ENCODE measurements at places on chromosomes 1 and 21.

DNA sequence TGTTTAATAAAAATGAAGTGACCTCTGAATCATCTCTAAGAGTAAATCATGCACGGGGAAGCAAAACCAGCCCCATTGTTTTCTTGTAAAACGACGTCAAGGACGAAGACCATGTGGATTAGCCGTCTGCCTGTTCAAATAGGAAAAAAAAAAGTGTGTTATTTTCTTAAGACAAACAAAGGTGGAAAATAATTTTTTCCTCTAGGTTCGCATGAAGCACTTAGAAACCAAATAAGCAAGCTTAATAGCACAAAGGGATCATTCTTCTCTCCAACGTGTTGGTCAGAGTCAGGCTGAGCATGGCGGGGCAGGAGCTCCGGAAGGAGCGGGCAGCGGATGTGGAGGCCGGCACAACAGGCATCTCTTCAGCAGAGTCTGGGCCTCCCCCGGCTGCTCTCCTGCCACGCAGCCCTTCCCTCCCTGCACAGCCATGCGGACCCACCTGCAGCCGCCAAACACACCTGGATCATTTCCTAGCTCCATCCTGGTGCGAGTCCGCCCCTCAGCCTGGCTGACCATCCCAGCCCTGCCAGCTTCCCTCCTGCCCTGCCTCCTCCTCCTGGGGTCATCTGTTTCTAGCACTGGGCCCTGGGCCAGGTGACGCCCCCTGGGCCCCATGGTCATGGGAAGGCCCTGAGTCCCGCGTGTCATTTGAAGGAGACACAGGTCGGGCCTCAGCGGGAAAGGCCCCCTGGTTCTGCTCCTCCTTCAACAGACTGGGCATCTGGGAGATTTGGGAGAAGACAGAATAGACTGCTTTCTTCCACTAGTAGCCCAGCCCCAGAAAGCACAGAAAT lies 40.2 kb downstream of the MX1 start:
- no peak for DNase-seq

DNA sequence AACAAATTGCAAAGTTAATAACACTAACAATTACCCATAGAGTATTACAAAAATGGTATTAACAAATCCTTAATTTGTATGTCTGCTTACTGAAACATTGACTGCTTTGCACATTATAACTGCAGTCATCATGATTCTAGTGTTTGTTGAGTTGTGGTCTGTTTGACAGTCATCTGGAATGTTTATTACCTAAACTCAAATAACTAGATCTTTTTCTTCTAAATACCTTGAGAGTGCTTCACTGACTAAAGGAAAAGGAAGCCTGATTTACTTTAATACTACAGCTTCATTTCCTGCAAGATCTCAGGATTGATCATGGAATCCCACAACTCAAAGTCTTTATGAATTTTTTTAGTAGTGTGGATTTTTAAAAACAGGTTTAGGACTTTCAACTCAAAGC lies 70.0 kb downstream of the HMCN1 start:
- no peak for DNase-seq

- DNase-seq, result no peak
Observed at GRCh38 chr1:22677931-22678896, 25.2 kb downstream of the C1QB start.

DNA sequence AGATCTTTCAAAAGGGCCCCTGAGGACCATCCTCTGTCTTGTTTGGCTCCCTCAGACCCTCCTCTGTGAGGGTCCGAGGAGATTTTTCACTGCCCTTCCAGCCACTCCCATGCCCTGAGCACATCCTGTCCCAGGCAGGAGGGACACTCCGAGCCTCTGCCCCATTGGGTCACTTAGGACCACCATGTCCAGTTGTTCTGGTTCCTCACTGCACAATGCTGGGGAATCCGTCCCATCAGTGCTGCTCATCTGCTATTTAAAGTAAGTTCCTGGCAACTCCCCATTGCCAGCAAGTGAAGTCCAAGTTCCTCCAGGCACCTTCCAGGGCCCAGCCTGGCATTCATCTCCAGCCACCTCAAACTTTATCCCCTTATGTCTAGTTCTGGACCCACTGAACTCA lies 117.5 kb upstream of the GRIK3 start:
- no peak for DNase-seq

- DNase-seq, result no peak
Observed at GRCh38 chr21:38511662-38512243, 13.5 kb upstream of the ERG start.

- DNase-seq, result no peak
Observed at GRCh38 chr1:56578963-56579875, at the start of gene PLPP3. Gene PLPP3 (minus strand): TSS chr1:56579563. CDS start chr1:56579016, 547 bp downstream.

DNA sequence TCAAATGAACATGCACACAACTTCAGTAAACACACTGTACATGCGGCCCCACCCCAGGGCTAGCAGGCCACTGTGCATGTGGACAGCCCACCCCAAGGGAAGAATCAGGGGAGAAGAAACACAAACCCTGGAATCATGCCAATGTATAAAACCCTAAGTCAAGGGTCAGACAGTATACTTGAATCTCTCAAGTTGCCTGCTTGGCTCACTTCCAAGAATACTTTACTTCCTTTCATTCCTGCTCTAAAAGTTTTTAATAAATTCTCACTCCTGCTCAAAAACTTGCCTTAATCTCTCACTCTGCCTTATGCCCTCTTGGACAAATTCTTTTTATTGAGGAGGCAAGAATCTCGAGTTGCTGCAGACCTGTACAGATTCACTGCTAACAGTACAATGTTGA lies 231.2 kb upstream of the CACYBP start:
- DNase-seq, result no peak

GRCh38 chr1:2801535-2802291 lies at the start of gene TTC34:
Gene TTC34 (minus strand): TSS chr1:2801693. CDS start chr1:2800827, 866 bp downstream.
- DNase-seq, result peak; percentile 49

- DNase-seq, result no peak
Observed at GRCh38 chr1:149936170-149936991, at the start of gene MTMR11. Gene MTMR11 (minus strand): TSS chr1:149936879. CDS start chr1:149936647, 232 bp downstream.

DNA sequence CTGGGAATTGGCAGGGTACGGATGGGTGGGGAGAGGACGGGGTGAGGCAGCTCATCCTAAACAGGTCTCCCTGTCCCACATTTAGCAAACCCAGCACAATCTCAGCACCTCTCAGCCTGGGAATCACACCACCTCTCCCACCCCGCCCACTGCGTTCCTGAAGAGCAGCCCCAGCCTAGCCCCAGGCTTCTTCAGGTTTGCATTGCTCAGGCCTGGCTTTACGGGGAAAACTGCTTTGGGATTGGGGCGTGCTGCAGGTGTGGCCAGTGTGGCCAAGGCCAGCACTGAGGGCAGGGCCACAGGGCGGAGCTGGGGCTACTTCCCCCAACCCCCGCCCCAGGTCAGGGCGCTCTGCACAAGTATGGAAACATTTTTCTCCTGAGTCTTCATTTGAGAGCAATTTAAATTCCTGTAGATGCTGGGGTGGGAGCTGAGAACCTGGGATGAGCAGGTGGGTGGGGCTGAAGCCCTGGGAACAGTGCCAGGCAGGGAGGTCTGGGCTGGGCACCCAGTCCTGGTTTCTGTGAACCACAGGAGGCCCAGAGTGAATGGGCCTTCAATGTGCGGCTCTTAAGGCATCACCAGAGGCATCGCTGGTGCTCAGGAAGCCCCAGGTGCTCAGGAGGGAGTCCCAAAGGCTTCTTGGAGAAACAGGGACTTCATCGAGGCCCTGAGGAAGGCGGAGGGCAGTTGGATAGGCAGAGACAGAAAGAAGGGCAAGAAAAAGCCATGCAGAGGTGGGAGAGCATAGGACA lies 24.1 kb downstream of the TNNT2 start:
- no peak for DNase-seq

GRCh38 chr1:112674986-112675727 lies 698 bp downstream of the MOV10 start:
- DNase-seq, result peak; percentile 37

- no peak for DNase-seq
Observed at GRCh38 chr1:109891930-109892329, 18.7 kb upstream of the CSF1 start.

DNA sequence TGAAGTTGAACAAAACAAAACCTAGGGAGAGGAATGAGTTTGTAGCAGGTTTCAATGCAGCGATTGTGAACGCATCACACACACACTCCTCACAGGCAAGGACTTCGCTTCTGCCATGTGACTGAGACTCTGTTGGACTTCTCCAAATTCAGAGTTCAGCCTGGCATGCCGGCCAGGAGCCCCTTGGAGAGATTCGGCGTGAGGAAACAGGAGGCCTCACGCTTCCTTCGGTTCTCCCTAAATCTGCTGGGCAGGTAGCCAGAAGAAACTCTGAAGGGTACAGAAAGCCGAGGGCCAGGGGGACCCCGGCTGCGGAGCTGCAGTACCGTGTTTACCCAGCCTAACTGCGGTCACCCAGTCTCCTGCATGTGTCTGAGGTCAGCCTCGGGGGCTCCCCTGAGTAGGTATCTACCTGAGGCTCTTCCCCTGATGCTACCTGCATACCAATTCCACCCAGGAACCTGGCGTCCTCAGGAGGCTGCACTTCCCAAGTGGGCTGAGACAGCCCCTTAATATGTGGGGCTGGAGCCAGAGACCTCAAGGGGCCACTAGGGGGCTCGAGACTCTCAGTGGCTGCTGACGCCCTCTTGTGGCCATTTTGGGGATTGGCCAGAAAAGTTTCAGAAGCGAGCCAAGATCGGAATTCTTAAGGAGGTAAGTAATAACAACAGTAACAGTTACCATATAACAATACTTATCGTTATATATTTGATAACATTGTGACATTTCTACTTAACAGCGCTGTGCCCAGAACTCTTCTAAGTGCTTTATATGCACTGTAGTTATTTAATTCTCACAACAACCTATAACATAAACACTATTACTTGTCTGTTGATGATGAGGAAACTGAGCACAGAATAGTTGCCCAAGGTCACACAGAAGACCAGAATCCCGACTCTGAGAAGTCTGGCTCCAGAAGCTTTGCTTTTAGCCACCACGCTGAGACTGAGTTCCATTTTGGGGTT lies 2.7 kb upstream of the ANXA9 start:
- peak; percentile 85 for DNase-seq

DNA sequence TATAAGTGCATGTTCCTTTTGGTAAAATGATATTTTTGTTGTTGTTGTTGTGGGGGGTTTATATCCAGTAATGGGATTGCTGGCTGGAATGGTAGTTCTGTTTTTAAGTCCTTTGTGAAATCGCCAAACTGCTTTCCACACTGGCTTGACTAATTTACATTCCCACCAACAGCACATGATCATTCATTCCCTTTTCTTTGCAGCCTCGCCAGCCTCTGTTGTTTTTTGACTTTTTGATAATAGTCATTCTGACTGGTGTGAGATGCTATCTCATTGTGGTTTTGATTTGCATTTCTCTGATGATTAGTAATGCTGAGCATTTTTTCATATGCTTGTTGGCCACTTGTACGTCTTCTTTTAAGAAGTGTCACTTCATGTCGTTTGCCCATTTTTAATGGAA lies 188.5 kb upstream of the CHRM3 start:
- no peak for DNase-seq

DNA sequence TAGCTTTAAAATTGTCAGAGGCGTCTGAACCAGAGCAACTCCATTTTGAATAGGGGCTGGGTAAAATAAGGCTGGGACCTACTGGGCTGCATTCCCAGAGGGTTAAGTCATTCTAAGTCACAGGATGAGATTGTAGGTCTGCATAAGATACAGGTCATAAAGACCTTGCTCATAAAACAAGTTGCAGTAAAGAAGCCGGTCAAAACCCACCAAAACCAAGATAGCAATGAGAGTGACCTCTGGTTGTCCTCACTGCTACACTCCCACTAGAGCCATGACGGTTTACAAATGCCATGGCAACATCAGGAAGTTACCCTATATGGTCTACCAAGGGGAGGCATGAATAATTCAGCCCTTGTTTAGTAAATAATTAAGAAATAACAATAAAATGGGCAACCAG lies 143.6 kb downstream of the GABPA start:
- DNase-seq, result no peak

GRCh38 chr1:91075233-91076135 lies 53.6 kb upstream of the ZNF644 start:
- DNase-seq, result no peak

GRCh38 chr21:44881198-44881872 lies 7.8 kb upstream of the PTTG1IP start:
- no peak for DNase-seq

GRCh38 chr1:243343970-243344937 lies 88.4 kb downstream of the SDCCAG8 start:
- DNase-seq, result no peak

DNA sequence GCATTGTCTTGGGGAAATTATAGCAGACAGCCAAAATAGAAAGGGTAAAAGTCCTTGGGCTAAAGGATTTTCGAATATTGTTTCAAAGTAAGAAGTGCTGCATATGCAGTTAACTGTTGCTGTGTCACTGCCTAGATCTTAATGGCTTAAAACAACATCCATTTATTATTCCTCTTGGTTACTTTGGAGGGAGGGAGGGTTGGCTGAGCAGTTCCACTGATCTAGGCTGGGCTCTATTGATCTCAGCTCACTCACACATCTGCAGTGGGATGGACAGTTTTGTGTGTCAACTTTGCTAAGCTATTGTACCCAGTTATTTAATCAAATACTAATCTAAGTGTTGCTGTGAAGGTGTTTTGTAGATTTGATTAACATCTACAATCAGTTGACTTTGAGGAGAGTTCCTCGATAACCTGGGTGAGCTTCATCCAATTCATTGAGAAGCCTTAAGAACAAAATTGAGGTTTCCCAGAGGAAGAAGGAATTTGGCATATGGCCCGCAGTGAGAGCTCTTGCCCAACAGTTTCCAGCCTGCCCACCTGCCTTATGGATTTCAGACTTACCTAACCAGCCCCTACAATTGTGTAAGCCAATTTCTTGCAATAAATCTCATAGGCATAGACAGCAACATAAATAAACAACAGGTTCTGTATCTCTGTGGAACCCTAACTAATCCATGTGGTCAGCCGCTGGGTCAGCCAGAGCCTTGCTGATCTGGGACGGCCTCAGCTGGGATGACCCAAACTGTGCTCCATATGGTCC lies 187.3 kb downstream of the AK5 start:
- no peak for DNase-seq

- DNase-seq, result peak; percentile 36
Observed at GRCh38 chr1:30929135-30929889, 20.8 kb upstream of the SDC3 start.

GRCh38 chr1:211287218-211287617 lies 28.1 kb downstream of the RCOR3 start:
- no peak for DNase-seq

- DNase-seq, result no peak
Observed at GRCh38 chr1:37410815-37411214, 63.6 kb upstream of the ZC3H12A start.

DNA sequence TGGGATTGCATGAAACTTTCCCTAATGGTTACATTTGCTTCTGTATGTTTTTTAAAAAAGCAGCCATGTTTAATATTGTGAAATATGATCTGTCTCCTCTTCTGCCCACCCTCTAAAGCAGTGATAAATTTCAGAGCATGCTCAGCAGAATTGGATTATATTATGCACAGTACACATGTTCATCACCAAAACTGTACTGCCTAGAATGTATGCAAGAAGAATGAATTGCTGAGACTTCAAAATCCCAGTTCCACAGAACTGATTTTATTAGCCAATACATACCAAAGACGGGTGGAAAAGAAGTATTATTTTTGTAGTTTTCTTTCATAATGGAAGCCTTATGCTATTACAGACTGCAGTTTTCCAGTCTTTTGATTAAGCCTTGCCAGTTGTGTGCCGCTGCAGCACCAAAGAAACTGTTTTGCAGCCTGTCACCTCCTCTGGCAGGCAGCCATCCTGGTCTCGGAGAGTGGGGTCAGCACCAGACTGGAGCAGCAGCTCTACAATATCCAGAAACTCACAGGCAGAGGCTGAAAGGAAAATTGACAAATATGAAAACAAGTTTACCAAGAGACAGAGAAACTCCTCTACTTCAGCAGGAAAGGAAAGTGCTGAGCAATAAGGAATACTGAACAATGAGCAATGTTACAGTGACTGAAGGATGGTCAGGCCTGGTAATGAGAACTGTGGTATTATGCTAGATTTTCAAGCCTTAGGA lies 58.1 kb downstream of the LHX4 start:
- no peak for DNase-seq

- DNase-seq, result no peak
Observed at GRCh38 chr1:63746129-63746864, 27.5 kb upstream of the ROR1 start.

All from CD4-positive, alpha-beta T cell treated with Interleukin-1 beta for 1 hour (primary cell).